ENCODE measurements at places on chromosomes 1 and 21.

GRCh38 chr21:7916329-7917303 lies 2604.8 kb upstream of the TPTE start:
- no peak for DNase-seq

DNA sequence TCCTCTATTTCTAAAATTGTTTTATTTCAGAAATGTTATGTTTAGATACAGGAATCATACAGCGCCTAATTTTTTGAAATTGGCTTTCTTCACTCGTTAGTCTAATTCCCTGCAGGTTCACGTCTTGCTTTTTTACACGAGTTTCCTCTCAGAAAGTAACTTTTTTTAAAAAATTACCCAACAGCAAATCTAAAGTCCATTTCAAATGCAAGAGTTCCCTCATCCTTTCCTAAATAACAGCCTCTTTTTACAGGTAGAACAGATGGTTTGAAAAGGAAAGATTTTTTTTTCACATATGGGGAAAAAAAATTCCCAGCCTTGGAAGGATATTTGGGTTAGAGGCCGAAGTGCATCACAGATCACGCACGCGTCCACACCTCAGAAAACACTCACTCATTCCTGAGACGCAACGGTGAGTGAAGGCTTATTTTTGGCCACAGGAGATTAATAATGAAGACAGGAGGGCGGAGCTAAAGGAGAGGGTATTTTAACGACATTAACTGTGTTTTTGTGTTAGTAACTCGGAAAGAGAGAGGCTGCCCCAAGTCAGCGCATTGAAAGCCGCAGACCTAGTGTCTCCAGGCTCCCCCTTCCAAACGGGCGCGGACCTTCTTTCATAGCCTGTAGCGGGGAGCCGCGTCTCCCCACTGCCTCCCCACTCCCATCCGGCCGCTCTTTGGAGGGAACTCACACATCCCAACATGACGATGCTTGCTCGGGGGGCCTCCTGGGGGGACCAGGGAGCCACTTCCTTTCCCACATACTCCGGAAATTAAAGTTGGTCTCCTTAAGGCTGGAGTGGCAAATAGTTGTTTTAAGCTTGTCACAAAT lies 969 bp upstream of the RIPK4 start:
- no peak for DNase-seq

GRCh38 chr1:93573940-93574469 lies 107.6 kb downstream of the BCAR3 start:
- DNase-seq: no peak

GRCh38 chr1:212699104-212699624 lies 476 bp downstream of the BATF3 start:
- DNase-seq: no peak

DNA sequence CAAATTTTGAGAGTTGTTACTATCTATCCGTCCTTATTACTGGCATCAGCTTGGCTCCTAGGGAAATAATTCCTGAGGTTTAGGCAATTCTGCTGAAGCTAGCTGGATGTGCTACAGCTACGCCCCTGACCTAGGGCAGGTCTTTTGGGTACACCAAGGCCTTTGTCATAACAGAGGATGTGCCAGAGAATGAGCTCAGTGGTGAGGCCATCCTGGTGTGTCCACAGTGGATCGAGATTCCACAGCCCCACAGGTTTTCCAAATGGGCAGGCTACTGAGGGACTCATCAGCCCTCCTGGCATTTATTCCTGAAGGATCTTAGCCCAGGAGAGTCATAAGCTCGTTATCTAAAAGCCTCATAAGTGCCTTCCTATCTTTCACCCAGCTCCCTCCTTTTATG lies 475.2 kb upstream of the USP24 start:
- DNase-seq: no peak

- DNase-seq: peak; percentile 46
These were observed 70.1 kb upstream of the NTPCR start for GRCh38 chr1:232880354-232880753.

- no peak for DNase-seq
These were observed 71.6 kb upstream of the CSF3R start for GRCh38 chr1:36554323-36554628.

- DNase-seq: no peak
These were observed 12.2 kb downstream of the KIAA0319L start for GRCh38 chr1:35544976-35545375.

DNA sequence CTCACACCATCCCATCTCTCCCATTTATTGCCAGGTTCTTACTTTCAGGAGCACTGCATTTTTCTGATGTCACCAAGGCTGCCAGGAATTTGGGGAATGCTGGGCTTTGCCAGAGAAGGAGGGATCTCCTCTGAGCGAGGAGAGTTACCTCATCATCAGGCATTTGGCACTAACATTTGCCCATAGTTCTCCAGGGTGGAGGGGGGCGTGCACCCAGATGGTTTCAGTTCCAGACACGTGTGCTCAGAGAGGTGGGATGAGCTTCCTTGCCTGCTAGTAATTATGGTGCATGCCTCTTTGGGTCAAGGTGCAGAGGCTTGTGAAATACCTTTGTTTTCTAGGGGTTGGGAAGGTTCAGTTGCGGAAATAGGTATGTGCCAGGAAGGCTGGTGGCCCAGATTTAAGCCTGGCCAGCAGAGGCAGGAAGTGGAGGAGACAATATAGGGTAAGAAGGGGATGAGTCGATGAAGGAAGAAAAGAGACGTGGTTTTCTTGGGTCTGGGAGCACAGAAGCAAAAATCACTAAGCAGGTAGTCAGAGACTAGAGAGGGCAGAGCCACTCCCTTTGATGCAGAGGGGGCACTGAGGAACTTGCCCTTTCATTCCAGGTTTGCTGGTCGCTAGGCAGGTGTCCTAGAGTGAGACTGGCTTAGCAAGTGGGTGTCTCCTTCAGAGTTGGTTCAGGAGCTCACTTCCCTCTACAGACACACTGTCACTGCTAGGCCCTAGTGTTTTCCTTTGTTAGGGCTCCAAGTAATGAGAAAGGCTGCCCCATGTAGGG lies 7.2 kb downstream of the TUFT1 start:
- peak; percentile 81 for DNase-seq

DNA sequence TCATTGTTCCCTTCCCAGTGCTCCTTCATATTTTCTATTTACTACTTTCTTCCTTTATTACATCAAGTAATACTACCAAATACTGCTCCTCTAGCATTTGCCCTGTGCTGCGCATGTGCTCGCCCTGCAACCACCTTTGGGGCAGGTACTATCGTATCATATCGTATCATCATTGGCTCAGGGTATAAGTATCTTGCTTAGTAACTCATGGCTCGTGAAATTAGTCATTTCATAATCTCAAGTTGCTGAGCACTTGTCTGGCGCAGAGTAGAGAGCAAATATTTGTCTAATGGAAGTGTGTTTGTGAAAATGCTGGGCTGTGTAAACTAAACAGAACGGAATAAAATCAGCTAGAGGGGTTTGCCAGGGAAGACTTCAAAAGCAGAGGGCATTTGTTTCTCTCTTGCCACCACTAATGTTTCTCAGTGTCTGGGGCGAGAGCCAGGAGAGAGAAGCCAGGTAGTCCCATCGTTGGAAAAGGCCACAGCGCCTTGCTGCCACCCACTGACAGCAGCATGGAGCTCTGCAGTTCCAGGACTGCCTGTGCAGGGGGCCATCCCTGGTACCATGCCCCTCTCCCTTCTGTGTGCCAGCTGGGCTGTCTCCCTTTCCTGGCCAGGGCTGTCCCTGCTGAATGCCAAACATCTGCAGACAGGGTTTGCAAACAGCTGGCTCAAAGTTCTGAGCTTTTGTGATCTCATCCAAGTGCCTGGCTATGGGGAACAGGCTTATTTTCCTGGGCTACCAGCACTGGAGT lies 20.0 kb upstream of the CPT2 start:
- DNase-seq: no peak

GRCh38 chr1:241821363-241821762 lies 26.6 kb upstream of the EXO1 start:
- DNase-seq: no peak

GRCh38 chr1:150575072-150575489 lies 4.3 kb downstream of the MCL1 start:
- DNase-seq: no peak

DNA sequence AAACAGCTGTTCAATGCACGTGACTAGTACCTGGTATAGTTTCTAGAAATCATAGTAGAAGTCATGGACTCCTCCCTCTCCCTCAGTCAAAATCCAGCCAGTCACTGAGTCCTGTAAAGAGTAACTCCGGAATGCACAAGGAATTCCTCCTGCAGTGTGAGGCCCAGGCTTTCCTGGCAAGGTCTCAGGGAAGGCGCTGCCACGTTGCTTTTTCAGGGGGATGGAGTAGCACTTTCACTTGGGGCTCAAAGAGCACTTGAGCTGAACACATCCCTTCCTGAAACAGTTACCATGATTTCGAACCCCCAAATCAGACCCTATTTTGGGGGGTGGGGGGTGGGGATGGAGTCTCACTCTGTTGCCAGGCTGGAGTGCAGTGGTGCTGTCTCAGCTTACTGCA lies 26.4 kb upstream of the LRRC8D start:
- DNase-seq: peak; percentile 38

GRCh38 chr1:67350783-67351182 lies 43.1 kb downstream of the IL12RB2 start:
- no peak for DNase-seq

All from brain microvascular endothelial cell (primary cell).